Esophagus muscularis mucosa (tissue), 4 donors: ENCODE measurements at places on chromosomes 6 and 20. TPM values are rescaled to one million over a fixed set of nuclear protein-coding genes. Genes with fewer than 3 reads are reported as not detected.

Gene DNAH8
- total RNA-seq = not detected

DNA sequence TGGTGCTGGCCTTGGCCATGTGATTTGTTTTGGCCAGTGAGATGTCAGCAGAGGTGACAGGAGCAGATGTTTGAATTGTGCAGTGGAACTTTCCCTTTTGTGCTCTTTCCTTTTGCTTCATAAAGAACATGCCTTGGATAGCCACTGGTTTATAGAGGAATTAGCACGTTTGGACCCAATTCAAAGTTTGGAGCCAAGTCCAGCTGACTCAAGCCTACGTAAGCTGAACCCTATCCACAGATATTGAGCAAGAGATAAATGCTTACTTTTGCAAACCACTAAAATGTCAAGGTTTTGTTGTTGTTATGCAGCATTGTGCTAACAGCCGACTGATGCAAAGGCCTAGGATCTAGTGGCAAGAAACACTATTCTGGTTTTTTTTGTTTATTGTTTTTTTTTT is 230.9 kb upstream of the CITED2 start:
- DNase-seq = no peak

Gene OVOL2
- total RNA-seq = not detected

Gene SIM1
- not detected for total RNA-seq

Gene MACROD2
- 2.5 TPM for total RNA-seq

GRCh38 chr6:168088161-168089053 is 9.4 kb upstream of the FRMD1 start:
- DNase-seq = no peak

Gene RGS17
- total RNA-seq = 0.06 TPM

- DNase-seq = no peak
These were observed 81.8 kb upstream of the INSM1 start for GRCh38 chr20:20286061-20286460.

Gene SOBP
- 27.3 TPM for total RNA-seq

GRCh38 chr20:16691381-16691780 is 38.4 kb upstream of the SNRPB2 start:
- no peak for DNase-seq

DNA sequence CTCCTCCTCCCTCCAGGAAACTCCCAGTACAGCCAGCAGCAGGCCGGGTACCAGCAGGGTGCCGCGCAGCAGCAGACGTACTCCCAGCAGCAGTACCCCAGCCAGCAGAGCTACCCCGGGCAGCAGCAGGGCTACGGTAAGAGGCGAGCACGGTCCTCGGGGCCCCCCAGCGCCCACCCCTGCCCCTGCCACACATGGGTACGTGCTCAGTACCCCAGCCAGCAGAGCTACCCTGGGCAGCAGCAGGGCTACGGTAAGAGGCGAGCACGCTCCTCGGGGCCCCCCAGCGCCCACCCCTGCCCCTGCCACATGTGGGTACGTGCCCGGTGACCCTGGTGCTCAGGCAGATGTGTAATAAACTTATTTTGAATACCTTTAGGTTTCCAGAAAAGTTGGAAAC is 10.2 kb upstream of the MTG2 start:
- DNase-seq = no peak
